ENCODE measurements at places on chromosomes 4 and X. TPM values are rescaled to one million over a fixed set of nuclear protein-coding genes. Genes with fewer than 3 reads are reported as not detected.

GUCY1A1 gene
- 0.69 TPM for total RNA-seq

SOWAHB gene
- 0.03 TPM for total RNA-seq

NELFA gene
- total RNA-seq, result 17.0 TPM

SHROOM2 gene
- total RNA-seq, result 0.72 TPM

LANCL3 gene
- total RNA-seq, result 0.66 TPM

AIMP1 gene
- 17.7 TPM for total RNA-seq

NSG1 gene
- total RNA-seq, result 0.72 TPM

PABPC4L gene
- 0.26 TPM for total RNA-seq

TSPAN5 gene
- 53.8 TPM for total RNA-seq

JADE3 gene
- total RNA-seq, result 6.4 TPM

ATOH1 gene
- total RNA-seq, result not detected

TLR10 gene
- not detected for total RNA-seq

NLRP2B gene
- not detected for total RNA-seq

EREG gene
- total RNA-seq, result 7.9 TPM

EDA gene
- total RNA-seq, result 0.30 TPM

PDGFRA gene
- total RNA-seq, result 298 TPM

SH3D19 gene
- 20.3 TPM for total RNA-seq

DGKK gene
- total RNA-seq, result not detected

SHROOM4 gene
- 4.3 TPM for total RNA-seq

FAM47B gene
- total RNA-seq, result not detected

MAGEA6 gene
- total RNA-seq, result not detected

RNF128 gene
- total RNA-seq, result 6.7 TPM

DMRTC1B gene
- total RNA-seq, result not detected

FAM47C gene
- not detected for total RNA-seq

WWC2 gene
- total RNA-seq, result 39.8 TPM

RAB33A gene
- 5.1 TPM for total RNA-seq

TIGD4 gene
- total RNA-seq, result 0.26 TPM

UBE2K gene
- 27.8 TPM for total RNA-seq

MXRA5 gene
- 0.65 TPM for total RNA-seq

SERPINA7 gene
- not detected for total RNA-seq

ARHGAP36 gene
- not detected for total RNA-seq

RASGEF1B gene
- 1.1 TPM for total RNA-seq

AKAP14 gene
- not detected for total RNA-seq

FMR1NB gene
- total RNA-seq, result not detected

HSD17B13 gene
- 0.13 TPM for total RNA-seq

PHF8 gene
- 15.9 TPM for total RNA-seq

SPANXD gene
- not detected for total RNA-seq

BTK gene
- total RNA-seq, result not detected
